GDM1 (cell line): ENCODE measurements at places on chromosomes 5 and 9.

GRCh38 chr5:19531374-19531952, 456.5 kb downstream of the CDH18 start:
- no peak for DNase-seq

DNA sequence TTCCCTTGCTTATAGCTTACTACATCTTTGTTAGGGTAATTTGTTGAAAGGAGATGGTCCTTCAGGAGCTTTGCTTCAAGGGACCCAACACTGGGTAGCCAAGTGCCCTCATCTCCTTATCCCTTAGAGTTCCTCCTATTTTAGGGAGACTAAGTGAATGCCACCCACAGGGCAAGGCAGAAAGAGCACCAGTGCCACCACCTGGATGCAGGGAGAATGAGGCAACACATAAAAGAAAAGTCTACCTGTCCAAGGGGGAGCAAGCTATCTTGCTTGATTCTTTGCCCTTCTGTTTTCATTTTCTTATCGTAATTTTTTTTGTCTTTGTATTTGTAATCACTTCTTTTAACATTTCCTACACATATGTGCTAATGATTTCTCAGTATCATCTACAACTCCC, 205.5 kb downstream of the NPR3 start:
- DNase-seq: peak; percentile 28

GRCh38 chr9:104993291-104993963, 65.5 kb upstream of the ABCA1 start:
- DNase-seq: no peak

GRCh38 chr5:4078544-4078943, 482.9 kb downstream of the IRX1 start:
- no peak for DNase-seq

- DNase-seq: no peak
Measured at GRCh38 chr5:167816354-167816753, 475.1 kb upstream of the WWC1 start.

- no peak for DNase-seq
Measured at GRCh38 chr5:29720954-29721353, 1472.5 kb upstream of the CDH6 start.

DNA sequence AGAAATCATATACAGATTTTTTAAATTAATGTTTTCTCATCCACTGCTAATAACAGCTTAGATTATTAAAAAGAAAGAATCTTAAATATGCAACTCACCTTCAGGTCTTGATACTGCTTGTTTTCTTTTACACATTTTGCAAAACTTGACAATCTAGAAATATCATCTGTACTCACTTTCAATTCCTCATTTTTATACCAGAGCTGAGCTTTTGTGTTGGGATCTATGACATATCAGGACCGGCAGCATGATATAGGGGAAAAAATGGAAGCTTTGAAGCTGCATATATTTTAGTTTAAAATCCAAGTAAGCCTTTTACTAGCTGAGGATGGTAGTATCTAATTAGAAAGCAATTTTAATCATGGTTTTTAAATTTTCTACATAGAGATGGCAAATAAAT, 75.7 kb upstream of the SMARCA2 start:
- DNase-seq: no peak

- no peak for DNase-seq
Measured at GRCh38 chr5:94173100-94173499, 431.7 kb upstream of the POU5F2 start.

DNA sequence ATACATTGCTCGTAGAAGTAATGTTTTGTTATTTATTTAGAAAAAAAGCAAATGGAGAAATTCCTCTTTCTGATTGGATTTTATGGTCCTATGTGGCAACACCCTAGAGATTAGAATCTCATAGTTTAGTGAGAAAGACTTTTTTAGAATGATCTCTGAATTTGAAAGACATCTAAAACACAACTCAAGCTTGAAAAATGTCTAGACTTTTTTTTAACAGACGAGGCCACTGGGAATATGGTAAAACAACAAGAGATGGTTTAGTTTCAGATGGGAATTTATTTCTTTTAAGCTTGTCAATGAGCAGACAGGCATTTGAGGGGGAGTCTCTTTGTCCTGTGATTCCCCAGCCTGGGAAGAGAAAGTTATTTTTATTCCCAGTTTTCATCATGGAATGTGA, 122.1 kb downstream of the NTRK2 start:
- DNase-seq: no peak

- no peak for DNase-seq
Measured at GRCh38 chr5:33792559-33792958, 99.2 kb downstream of the ADAMTS12 start.

DNA sequence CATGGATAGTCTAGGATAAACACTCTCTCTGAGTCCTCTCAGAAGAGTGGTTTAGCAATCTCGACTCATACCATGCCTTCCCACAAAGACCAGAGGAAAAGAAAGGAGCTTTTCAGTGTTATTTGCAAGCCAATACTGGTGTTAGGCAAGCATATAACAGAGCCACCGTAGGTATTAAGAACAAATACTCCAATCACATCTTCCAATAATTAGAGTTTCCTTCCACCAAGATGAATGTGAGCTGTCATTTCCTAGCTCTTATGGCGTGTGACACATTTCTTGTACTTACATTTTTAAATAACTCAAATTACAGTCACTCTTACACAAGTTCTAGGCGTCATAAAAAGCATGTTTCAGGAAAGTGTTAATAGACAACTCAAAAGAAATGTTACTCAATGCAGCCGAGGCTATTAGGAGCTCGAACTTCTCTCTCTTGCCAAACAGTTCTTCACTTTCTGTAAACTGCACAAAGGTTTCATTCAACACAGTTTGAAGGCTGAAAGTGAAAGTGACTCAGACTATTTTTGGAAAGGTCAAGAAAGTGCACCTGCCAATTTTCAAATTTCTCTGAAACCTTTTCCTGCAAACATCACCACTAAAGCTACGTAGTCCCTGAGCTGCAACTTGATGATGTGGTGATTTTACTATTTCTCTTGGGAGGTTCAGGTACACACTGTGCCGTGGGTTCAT, 153.8 kb downstream of the AUH start:
- DNase-seq: no peak

DNA sequence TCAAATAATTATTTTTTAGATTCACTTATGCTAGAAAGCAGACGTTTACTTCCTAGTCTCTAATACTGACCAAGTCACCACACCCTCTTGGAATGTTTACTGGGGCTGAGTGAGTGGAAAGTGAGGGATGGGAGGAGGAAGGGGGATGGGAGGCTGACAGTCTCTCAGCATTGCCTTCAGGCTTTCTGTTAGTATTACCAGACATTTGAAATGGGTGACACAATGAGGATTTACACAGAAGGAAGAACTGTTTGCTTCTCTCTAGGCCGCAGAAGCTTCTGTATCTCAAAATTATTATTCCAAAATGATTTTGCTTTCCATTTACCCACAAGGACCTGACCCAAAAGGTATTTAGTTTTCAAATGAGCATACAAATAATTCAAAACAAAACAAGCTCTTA, 232.8 kb upstream of the ZNF608 start:
- no peak for DNase-seq

- no peak for DNase-seq
Measured at GRCh38 chr5:1097381-1097987, 14.4 kb downstream of the SLC12A7 start.

- DNase-seq: no peak
Measured at GRCh38 chr5:142841511-142842265, 71.5 kb downstream of the ARHGAP26 start.

GRCh38 chr9:97617939-97618416, 15.2 kb downstream of the TSTD2 start:
- DNase-seq: no peak

GRCh38 chr5:117713585-117714198, 1139.1 kb upstream of the SEMA6A start:
- DNase-seq: no peak

- no peak for DNase-seq
Measured at GRCh38 chr5:95149387-95149786, 135.5 kb downstream of the MCTP1 start.

DNA sequence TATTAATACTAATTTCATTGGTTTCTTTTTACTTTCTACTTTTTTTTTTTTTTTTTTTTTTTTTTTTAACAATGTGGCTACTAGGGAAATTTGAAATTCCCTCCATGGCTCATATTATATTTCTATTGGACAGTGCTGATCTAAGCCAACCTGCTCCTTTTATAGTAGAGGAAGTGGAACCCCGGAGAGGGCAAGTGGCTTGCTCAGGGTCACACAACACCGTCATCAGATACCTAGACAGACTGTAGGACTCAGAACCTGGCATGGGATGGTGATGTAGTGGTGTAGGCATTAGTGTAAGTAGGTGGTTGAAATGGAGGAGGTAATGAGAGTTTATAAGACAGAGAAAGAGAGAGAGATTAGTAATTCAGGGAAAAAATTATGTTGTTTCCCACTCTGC, 10.8 kb downstream of the ZNF618 start:
- DNase-seq: no peak

- no peak for DNase-seq
Measured at GRCh38 chr5:76104027-76104426, 20.8 kb downstream of the SV2C start.

DNA sequence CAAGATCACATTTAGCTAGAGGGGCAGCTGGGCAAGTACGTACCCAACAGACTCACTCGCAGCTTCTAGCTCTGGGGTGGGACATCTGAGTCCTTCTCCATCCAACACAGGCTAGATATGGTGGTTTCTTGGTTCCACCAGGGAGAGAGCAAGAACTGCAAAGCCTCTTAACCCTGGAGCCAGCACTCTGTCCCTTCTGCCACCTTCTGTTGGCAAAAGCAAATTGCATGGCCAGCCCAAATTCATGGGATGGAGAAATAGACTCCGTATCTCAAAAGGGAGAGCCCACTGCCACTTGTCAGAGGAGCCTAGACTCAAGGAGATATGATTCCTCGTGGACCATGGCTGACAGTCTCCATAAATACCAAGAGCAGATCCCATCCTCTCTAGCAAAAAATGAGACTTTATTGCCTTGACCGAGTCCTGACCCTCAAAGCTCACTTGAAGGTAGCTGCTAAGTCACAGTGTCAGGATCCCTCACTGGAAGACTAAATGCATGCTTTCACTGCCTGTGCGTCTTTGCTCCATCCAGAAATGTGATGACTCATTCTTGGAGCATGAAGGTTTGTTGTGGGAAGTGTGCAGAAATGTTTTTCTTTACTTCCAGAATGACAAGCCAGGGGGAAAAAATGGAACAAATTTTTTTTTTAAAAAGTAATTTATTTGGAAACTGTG, 28.8 kb upstream of the ROR2 start:
- no peak for DNase-seq

GRCh38 chr5:59992206-59992605, 98.7 kb upstream of the PDE4D start:
- no peak for DNase-seq

DNA sequence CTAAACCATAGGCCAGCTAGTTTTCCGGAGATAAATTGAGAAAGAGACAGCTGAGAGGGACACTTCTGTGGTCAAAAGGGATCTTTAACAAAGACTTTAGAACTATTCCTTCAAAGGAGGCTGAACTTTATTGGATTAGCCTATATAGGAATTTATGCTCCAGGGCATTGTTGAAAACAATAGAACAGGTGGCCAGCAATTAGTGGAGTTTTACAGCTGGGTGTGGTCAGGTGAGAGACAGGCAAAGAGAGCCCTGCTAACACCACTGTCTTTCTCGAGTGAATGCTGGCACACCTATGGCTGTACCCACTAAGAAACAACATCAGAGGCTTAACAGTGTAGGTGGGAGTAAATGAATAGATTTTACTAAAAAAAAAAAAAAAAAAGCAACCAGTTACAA, 16.7 kb upstream of the TLR4 start:
- DNase-seq: no peak

DNA sequence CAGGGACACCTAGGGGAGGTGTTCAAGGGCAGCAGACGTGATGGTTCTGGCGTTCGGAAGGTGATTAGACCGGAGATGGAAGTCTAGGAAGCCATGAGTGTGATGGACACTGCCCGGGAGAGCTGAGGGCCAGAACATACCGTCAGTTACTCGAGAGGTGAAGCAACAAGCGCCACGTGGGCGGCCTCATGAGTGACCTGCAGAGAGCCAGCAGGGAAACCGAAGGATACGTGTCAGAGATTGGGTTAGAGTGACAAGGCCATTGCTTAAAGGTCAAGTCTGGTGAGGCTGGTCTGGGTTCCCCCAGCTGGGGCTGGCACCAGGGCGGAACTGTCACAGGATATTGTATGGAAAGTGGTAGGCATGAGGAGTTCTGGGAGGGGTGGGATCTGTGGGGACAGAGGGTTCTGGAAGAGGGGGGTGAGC, 60.0 kb downstream of the C9orf50 start:
- no peak for DNase-seq

DNA sequence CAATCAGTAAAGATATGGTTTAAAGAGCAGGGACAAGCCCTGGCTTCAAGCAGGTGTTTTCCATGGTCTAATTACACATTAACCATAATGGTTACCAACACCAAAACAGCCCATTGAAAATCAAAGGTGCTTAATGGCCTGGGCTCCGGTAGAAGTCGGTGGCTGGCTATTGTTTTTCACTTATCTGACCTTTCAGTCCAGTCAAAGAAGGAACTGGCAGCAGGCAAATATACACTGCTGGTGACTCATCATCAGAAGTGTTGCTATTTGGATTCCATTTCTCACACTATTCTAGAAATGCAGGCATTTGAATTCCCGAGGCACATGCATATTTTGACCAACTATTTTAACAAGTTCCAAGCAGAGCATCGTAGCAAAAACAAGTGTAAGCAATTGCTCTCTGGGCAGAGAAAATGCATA, 26.3 kb upstream of the GABRP start:
- no peak for DNase-seq

GRCh38 chr5:125874717-125875116, 548.5 kb upstream of the GRAMD2B start:
- DNase-seq: no peak

GRCh38 chr5:116616876-116617275, 42.3 kb upstream of the SEMA6A start:
- no peak for DNase-seq

GRCh38 chr9:8014997-8015682, 215.6 kb upstream of the DMAC1 start:
- DNase-seq: no peak

GRCh38 chr5:33073881-33074327, 362.8 kb downstream of the NPR3 start:
- DNase-seq: no peak

DNA sequence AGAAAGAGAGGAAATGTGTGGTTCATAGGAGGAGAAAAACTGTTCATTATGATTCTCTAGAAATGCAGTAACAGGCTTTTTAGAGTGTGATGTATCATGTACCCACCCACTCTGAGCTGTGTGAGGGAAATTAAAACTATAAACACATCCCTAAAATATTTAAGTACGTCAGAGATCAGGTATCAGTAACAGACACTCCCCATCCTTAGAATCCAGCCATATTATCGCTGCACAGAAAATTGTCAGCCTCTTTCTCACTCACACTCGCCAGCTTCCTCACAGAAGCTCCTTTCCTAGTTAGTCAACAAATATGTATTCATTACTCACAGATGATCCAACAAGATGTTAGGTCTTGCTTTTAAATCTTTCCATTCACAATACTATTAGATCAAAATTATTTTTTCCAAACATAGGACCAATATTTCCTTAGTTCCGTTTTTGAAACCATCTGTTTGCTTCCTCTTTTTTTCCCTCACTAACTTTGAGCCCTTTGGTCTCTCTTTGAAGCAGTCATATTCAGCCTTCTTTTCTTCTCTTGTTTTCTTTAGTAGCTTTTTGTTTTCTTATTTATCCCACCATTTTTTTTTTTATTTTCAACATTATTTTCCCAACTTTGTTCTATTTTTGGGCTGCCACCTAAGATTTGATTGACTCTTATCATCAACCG, 13.6 kb upstream of the MAST4 start:
- no peak for DNase-seq
